ELR (cell line): ENCODE measurements at places on chromosomes 12 and 14.

- peak; percentile 85 for DNase-seq
Observed at GRCh38 chr14:64726585-64726890, 22.3 kb downstream of the PLEKHG3 start.

DNA sequence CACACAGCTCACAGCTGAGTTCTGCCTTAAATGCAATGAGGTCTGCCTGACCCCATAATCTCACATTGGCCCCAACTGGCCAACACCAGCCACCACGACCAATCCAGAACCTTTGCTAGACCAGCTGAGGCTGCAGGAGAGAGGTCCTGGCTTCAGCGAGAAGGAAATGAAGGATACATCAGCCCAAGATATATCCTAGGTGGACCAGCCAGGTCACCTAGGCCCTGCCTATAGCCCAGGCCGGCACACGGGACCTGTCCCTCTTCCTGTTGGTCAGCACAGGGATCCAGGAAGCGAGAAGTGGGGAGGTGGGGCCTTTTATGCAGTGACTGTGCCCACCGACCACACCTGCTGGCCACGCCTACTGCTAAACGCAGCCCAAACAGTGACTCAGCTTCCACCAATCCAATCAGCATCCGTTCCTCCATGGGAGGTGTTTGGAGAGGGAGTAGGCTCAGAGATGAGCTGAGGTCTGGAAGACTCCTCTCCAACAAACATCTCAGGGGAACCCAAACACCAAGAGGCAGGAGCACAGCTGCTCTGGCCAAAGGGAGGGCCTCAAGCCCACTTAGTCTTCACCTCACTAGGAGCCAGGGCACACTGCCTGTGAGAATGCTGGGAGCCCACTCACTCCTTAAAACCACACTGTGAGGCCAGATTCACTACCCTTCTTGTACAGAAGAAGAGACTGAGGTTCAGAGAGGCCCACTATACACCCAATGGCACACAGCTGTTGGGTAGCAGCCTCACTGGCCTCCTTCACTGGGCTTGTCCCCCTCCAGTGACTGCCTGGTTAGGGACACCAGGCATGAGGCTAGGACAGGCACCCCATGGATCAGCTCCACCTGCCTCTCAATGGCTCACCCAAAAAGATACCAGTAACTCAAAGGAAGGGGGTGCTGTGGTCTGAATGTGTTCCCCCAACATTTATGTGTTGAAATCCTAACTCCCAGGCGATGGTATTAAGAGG lies 51.3 kb upstream of the PPP2R5C start:
- no peak for DNase-seq

DNA sequence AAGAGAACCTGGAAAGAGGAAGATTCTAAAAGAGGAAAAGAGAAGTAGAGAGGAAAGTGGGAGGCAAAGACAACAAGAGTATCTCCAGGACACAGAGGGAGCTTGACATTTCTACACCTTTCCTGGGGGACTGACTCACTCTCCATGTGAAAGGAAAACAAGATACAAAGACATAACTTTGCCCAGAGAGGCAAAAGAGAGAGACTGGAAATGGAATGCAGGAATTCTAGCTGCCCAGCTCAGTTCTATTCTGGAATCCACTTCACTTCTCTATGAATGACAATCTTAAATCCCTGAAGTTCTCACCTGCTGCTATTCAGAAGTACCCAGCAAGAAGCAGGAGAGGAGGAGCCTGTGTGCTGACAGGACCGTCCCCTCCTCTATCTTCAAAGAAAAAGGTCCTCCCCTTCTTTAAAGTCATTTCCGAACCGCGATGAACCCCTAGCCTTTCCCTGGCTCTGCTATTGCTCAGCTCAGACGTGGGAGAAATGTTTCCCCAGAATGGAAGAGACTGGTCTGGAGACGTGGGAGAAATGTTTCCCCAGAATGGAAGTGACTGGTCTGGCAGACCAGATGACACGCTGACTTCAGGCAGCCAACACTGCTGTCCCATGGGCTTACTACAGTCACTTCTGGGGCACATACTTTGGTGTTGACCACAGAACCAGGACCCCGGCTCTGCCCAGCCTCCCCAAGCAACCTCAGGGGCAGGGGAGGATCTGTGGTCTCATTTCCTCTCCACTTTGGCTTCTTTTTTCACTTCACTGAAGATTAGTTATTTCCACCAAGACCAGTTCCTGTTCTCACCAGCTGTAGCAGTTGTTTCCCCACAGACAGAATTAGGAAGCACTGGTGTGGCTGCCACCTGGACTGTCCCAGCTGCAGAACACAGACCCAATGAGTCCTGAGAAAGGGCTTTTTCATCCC lies 8.3 kb downstream of the FMNL3 start:
- DNase-seq: peak; percentile 60

GRCh38 chr14:37985826-37986470 lies 221.8 kb upstream of the SSTR1 start:
- DNase-seq: peak; percentile 74

DNA sequence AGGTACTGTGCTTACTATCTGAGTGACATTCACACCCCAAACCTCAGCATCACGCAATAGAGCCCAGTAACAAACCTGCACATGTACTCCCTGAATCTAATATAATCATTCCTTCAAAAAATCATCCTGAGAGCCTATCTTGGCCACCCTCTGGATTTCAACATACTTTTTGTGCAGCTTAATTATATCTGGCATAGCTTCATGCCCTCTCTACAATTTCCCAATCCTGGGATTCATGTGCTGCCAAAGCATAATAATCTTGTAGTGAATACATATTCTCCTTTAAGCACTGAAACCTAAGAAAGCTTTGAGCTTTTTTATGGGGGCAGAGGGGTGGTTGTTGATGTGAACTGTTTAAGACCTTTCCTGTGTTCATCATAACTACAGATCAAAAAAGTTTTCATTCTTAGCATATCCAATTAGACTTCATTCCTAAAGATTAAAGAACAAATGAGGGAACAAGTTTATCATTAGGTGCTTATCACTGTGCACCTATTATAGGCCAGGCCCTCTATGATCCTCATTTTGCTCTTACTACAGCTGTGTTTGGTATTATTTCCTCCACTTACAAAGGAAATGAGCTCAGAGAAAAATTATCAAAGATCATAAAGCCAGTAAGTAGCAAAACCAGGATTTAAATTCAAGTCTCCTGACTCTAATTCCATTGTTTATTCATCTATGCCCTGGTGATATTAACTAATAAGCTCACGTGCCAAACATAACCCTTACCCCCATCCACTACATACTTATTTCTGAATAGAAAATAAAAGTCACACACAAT lies 51.2 kb downstream of the SINHCAF start:
- DNase-seq: no peak

DNA sequence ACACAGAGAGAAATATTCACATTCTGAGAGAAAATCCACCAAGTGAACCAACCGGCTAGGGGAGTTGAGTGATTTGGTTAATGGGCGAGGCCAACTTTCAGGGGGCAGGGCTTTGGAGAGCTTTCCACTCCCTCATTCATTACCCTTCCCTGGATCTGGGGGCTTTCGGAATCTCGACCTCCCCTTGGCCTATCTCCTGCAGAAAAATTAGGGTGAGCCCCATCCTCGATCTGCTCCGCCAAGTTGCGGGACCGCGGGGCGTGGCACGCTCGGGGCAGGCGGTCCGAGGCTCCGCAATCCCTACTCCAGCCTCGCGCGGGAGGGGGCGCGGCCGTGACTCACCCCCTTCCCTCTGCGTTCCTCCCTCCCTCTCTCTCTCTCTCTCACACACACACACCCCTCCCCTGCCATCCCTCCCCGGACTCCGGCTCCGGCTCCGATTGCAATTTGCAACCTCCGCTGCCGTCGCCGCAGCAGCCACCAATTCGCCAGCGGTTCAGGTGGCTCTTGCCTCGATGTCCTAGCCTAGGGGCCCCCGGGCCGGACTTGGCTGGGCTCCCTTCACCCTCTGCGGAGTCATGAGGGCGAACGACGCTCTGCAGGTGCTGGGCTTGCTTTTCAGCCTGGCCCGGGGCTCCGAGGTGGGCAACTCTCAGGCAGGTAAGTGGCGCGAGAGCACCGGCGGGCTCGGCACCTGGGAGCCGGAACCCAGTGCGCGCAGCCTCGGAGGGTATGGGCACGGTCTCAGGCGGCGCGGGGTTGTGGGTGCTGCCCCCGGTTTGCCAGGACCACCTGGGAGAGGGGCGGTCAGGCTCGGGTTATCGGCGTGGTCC lies at the start of gene ERBB3:
TSS of gene ERBB3 (plus strand) at position 443 of the 833 bp plus-strand sequence. CDS start at position 579, 136 bp downstream.
- peak; percentile 91 for DNase-seq

DNA sequence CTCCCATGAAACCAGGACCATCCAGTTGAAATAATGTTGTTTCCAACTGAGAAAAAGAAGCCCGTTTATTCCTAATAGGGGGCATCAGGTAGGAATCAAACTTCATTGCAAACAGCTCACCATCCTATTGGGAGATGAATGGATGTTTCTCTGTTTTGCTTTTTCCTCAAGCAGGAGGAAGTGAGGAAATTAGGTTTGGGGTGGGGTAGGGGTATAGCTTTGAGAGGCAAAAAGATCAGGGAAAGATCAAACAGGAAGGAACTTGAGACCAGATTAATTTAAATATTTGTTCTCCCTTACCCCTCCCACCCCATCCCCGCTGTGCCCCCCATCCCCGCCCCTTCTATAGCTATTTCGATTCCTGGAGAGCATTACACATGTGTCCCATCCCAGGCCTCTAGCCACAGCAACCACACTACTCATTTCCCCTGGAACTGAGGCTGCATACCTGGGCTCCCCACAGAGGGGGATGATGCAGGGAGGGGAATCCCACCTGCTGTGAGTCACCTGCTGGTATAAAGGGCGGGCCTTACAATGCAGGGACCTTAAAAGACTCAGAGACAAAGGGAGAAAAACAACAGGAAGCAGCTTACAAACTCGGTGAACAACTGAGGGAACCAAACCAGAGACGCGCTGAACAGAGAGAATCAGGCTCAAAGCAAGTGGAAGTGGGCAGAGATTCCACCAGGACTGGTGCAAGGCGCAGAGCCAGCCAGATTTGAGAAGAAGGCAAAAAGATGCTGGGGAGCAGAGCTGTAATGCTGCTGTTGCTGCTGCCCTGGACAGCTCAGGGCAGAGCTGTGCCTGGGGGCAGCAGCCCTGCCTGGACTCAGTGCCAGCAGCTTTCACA lies at the start of gene IL23A:
TSS of gene IL23A (plus strand) at position 577 of the 850 bp plus-strand sequence. CDS start at position 738, 161 bp downstream.
- DNase-seq: peak; percentile 66

DNA sequence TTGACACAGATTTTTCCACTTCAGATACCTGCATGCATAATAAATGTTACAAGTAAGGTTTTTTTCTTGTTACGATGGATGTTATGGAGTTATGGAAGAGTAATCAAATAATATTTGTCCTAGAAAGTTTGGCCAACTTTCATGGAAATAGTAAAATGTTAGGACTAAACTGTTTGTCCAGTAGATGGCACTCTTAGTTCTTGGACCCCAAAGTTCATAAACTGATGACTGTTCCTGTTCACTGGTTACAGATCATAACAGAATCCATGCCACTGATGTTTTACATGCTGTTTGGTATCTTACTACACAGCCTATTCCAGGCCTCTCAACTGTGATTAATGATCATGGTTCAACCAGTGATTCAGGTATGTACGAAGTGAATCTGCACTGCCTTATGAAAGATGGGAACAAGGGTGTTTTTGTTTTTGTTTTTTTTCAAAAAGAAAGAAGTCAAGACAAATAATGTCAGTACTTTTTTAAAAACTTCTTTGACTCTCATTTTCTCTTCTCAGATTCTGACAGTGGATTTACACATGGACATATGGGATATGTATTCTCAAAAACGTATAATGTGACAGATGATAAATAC lies 48.8 kb upstream of the SLCO1C1 start:
- peak; percentile 50 for DNase-seq

DNA sequence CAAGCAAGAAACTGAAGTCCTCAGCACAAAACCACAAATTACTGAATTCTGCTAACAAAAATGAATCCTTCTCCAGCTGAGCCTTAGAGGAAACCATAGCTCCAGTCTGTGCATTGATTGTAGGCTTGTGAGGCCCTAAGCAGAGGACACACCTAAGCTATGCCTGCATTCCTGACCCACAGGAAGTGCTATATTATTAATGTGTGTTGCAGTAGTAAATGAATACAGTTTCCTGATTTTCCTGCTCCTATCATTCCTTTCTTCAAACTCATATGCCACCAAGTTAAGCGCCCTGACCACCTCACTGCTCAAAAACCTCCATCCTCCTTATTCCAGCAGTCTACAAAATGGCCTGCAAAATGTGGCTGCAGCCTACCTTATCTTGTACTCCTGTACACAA lies 151.9 kb upstream of the ABCD2 start:
- DNase-seq: no peak

GRCh38 chr12:128204711-128205110 lies 62.3 kb upstream of the TMEM132C start:
- no peak for DNase-seq

DNA sequence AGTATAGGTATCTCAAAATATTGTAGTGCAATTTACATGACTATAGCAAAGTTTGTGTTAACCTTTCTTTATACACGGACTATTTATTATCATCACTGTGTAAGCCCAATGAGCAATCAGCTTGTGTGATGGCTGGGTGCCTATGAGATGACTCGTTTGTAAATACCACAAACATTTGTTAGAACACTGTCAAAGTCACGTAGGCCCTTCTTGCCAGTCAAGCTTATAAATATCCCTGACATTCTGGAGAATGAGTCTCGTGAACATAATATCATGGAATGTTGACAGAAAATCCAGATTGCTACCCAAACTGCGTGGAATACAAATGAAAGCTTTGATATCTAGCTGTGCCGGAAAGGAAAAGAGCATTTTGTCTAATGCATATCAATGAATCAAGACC lies 648.3 kb upstream of the MDGA2 start:
- DNase-seq: no peak

- no peak for DNase-seq
Observed at GRCh38 chr12:865614-866013, 83.9 kb downstream of the RAD52 start.

GRCh38 chr12:111440152-111440551 lies 34.4 kb downstream of the SH2B3 start:
- DNase-seq: no peak

DNA sequence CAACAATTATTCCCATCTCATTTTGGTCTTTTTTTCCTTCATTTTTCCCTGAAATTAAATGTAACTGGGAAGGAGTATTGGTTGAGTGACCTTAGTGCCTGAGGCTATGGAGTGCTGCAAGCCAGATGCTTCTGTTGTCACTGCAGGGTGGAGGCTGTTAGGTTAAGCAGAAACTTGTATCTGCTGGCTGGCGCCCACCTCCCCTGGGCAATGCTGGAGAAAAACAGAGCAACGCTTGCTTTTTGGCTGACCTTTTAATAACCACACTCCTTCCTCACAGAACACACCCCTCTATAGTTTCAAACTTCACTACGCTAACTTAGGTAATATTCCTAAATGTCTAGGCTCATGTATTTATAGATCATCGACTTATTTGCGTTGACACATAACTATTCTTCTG lies 583.5 kb upstream of the NOVA1 start:
- no peak for DNase-seq
